ENCODE measurements at places on chromosomes 7 and 10.

DNA sequence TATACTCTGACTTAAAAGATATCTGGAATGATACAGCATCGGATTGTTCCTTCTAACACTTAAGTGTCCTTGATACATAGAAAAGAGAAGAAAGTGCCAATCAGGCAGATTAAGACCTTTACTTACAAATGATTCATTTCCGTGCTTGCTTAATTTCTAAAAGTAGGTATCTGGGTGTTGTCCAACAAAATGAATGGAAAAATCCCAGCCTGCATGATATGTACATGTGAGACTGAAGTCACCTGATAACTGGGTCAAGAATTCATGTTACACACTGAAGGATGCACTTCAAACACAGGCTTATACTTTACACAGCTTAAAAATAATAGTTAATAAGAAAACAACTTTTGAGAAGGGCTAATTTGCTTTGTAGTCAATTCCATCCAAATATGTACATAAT lies 25.2 kb upstream of the PLXDC2 start:
- no peak for DNase-seq

GRCh38 chr7:113928112-113928511 lies 9.3 kb upstream of the PPP1R3A start:
- no peak for DNase-seq

- DNase-seq: no peak
Measured at GRCh38 chr10:978826-979421, 9.3 kb upstream of the GTPBP4 start.

GRCh38 chr10:69731184-69731583 lies 70.5 kb upstream of the COL13A1 start:
- DNase-seq: no peak

- no peak for DNase-seq
Measured at GRCh38 chr10:84493951-84494848, 165.8 kb downstream of the CCSER2 start.

DNA sequence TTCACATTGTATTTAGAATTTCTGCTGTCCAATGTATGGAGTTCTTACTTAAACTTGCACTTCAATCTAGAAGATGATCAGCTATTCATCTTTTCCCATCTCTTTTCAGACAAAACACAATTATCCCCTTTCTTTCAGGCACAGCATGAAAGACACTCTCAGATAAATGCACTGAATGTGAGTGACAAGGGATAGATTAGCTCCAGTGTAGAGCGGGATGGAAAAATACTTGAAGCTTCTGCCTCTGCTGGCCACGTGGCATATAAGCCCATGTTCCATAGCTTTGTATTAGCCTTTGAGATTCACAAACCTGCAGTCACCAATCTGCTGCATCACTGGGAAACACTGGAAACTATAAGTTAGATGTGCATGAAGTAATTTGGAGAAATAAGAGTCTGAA lies 162.2 kb upstream of the FAM3C start:
- DNase-seq: no peak

DNA sequence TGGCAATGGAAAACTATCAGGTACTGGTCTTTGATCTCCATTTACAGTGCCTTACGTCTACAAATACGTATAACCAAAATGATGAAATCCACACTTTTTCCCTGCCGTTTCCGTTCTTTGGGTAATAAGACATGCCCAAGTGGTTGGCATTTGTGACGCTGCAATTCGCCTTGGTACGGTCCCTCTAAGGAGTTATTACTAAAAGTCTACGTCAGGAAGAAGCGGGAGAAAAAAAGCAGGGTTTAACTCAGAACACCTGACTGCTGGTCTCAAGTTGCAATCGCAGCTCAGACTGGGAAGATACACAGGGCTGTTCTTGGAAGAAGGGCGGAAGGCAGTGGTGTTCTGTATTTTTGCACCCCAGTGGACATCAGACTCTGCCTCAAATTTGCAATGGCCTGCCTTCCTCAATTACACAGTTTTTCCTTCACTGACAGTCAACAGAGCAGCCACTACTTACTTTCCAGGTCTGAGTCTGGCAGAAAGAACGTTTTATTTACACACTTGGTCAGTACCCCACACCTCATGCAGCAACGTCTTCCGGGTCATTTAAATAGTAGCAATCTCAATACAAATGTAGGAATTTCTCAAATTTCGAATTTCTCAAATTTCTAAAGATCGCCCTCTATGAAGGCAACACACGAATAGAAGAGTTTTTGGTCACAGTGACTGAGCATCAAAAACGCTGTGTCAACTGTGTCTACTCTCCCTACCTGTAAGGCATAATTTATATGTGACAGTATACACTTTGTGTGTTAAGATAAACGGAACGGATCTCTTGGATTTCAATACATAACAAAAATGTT lies 2.1 kb downstream of the BAIAP2L1 start:
- no peak for DNase-seq

GRCh38 chr7:84513061-84513460 lies 318.5 kb upstream of the SEMA3A start:
- no peak for DNase-seq
